Calu3 (cell line): ENCODE measurements at places on chromosomes 13 and 19. TPM values are rescaled to one million over a fixed set of nuclear protein-coding genes. Genes with fewer than 3 reads are reported as not detected.
A peak's percentile ranks its signal among the peaks of the same experiment; 100 is the strongest.

Gene CALR3
- not detected in 2 replicates for total RNA-seq

Gene PROZ
- not detected in 2 replicates for total RNA-seq

Gene SLC10A2
- total RNA-seq, result not detected in 2 replicates

Gene NUDT19
- 20.3 and 21.1 TPM in 2 replicates for total RNA-seq

Gene ZNF382
- total RNA-seq, result 2.5 and 4.2 TPM in 2 replicates

Gene SIAH3
- total RNA-seq, result not detected in 2 replicates

DNA sequence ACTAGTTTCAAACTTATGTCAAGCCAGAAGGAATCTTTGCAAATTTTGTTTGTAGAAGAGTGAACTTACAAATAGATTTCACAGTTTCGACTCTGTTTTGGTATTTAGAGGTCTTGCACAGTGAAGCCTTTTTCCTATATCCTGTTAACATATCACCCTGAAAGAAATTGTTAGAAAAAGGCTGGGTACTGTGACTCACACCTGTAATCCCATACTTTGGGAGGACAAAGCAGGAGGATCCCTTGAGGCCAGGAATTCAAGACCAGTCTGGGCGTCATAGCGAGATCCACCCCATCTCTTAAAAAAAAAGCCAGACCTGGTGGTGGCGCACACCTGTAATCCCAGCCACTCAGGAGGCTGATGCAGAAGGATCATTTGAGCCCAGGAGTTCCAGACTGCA, 224.0 kb downstream of the GGACT start:
- H3K36me3 ChIP-seq, result no peaks in the 10 kb centered on the region
- no peaks in the 10 kb centered on the region for H3K27me3 ChIP-seq
- no peak for DNase-seq

DNA sequence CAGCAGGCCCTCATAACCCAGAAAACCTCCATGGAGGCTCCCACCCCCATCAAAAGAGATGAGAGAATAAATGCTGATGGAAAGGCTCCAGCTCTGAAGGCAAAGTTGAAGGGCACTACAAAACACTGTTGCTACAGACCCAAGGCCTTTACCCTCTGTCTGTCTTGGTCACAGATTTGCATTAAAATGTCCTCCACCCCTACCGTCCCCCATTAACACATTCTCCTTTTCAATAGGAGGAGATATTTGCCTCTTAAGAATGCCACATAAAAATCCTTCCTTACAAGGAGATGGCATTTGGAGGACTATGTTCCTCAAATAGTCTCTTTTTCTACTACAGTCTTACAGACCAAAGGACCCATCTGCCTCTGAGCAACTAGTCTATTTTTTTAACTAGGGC, 361.5 kb downstream of the ENOX1 start:
- DNase-seq, result no peak
- no peak overlapping the region for H3K27ac ChIP-seq
- H3K4me3 ChIP-seq, result no peak overlapping the region
- no peaks in the 10 kb centered on the region for H3K36me3 ChIP-seq
- no peaks in the 10 kb centered on the region for H3K27me3 ChIP-seq

DNA sequence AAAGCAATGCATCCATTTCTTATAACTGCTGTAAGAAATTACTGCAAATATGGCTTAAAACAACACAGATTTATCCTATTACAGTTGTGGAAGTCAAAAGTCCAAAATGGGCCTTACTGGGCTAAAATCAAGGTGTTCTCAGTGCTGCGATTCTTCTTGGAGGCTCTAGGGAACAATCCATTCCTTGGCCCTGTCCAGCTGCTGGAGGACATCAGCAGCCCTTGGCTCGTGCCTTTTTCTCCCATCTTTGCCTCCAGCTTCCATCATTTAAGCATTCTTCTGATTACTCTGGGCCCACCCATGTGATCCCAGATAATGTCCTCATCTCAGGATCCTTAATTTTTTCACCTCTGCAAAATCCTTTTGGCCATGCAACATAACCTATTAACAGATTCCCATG, 607.1 kb downstream of the DCT start:
- H3K4me1 ChIP-seq, result no peaks in the 10 kb centered on the region
- no peak overlapping the region for H3K27ac ChIP-seq
- no peak overlapping the region for H3K4me3 ChIP-seq
- H3K27me3 ChIP-seq, result no peaks in the 10 kb centered on the region

GRCh38 chr19:2209408-2209807, 26.7 kb downstream of the PLEKHJ1 start:
- H3K36me3 ChIP-seq, result peaks cover 28% of the 10 kb centered on the region
- no peaks in the 10 kb centered on the region for H3K4me1 ChIP-seq
- no peak overlapping the region for H3K4me3 ChIP-seq
- H3K27ac ChIP-seq, result no peak overlapping the region

- no peak for DNase-seq
- H3K4me3 ChIP-seq, result no peak overlapping the region
- H3K4me1 ChIP-seq, result no peaks in the 10 kb centered on the region
- H3K27ac ChIP-seq, result no peak overlapping the region
- H3K27me3 ChIP-seq, result no peaks in the 10 kb centered on the region
- no peaks in the 10 kb centered on the region for H3K36me3 ChIP-seq
Observed at GRCh38 chr13:86464193-86464592, 665.0 kb upstream of the SLITRK6 start.

- H3K36me3 ChIP-seq, result peaks cover 19% of the 10 kb centered on the region
- peaks cover 15% of the 10 kb centered on the region for H3K4me1 ChIP-seq
- H3K27me3 ChIP-seq, result no peaks in the 10 kb centered on the region
- no peak overlapping the region for H3K4me3 ChIP-seq
- peak overlapping the region; percentile 66 for H3K27ac ChIP-seq
- peak; percentile 90 for DNase-seq
Observed at GRCh38 chr19:8361921-8362793, 1.8 kb upstream of the ANGPTL4 start.

- H3K27me3 ChIP-seq, result no peaks in the 10 kb centered on the region
- no peak overlapping the region for H3K27ac ChIP-seq
- H3K4me3 ChIP-seq, result no peak overlapping the region
- no peaks in the 10 kb centered on the region for H3K4me1 ChIP-seq
Observed at GRCh38 chr19:14577885-14578427, 4.9 kb upstream of the CLEC17A start.

DNA sequence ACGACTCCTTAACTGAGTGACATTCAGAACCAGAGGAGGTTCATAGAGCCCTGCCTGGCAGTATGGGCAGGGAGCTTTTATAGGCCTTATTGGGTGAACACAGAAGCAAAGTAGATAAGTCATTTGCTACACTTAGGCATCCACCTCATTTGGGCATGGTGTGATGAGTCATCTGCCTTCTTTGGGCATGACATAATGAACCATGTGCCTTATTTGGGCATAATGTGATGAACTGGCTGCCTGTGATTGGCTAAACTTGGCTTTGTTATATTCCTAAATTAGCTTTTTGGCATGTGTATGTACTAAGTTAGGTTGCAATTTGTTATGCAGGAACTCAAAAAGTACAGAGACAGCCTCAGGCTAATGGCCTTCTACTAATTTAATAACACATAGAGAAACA, 2210.2 kb upstream of the PCDH20 start:
- DNase-seq, result no peak
- H3K27me3 ChIP-seq, result no peaks in the 10 kb centered on the region
- H3K27ac ChIP-seq, result no peak overlapping the region

DNA sequence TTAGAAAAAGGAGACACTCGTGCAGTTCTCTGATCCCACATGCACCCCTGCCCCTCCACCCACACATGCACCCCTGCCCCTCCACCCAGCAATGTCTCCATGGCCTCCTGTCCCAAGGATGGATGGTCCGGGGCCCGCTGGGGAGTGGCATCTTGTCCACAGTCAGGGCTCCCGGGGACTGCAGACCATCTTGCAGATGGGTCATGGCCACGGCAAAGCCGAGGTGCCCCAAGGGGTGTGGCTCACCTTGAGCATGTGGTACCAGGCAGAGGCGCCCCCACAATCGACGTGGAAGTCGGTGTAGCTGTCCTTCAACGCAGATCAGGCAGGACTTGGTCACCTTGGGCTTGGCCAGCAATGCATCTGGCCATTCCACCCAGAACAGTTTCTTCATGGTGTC, 216.7 kb downstream of the TUBA3C start:
- no peak for DNase-seq
- H3K4me3 ChIP-seq, result no peak overlapping the region
- no peaks in the 10 kb centered on the region for H3K36me3 ChIP-seq
- no peaks in the 10 kb centered on the region for H3K4me1 ChIP-seq
- H3K27me3 ChIP-seq, result no peaks in the 10 kb centered on the region

- peak overlapping the region; percentile 99 for H3K4me3 ChIP-seq
- H3K36me3 ChIP-seq, result peaks cover 100% of the 10 kb centered on the region
- no peaks in the 10 kb centered on the region for H3K27me3 ChIP-seq
Observed at GRCh38 chr19:38655148-38655824, 7.8 kb downstream of the ACTN4 start.

DNA sequence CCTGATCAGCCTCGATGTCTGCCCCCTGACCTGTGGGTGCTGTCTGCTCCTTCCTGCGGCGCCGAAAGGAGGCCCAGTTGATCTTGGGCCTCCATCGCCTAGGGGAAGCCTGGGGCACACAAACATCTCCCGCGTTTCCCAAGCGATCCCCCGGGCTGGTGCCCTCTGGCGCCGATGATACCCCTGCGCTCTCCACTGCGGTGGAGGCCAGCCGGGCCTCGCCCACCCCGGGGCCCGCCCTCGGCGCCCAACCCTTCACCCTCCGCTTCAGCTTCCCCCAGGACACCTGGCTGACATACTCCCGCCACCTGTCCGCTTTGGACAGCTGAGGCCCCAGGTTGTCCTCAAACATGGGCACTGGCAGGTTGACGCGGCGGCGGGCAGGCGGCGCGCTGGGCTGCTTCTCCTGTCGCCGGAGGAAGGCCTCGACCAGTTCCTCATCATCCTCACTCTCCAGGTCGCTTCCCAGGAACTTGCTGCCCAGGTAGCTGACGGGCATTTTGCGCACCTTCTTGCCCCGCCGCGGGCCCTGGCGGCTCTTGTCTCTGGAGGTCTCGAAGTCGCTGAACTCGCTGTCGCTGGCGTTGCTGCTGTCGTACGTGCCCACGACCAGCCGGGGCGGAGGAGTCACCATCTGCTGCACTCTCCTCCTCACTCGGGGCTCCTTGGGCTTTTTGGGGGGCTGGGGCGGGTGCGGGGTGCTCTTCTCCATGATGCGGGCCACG, 1.3 kb downstream of the CCDC8 start:
- H3K27me3 ChIP-seq, result peaks cover 80% of the 10 kb centered on the region
- no peak for DNase-seq
- H3K36me3 ChIP-seq, result no peaks in the 10 kb centered on the region

DNA sequence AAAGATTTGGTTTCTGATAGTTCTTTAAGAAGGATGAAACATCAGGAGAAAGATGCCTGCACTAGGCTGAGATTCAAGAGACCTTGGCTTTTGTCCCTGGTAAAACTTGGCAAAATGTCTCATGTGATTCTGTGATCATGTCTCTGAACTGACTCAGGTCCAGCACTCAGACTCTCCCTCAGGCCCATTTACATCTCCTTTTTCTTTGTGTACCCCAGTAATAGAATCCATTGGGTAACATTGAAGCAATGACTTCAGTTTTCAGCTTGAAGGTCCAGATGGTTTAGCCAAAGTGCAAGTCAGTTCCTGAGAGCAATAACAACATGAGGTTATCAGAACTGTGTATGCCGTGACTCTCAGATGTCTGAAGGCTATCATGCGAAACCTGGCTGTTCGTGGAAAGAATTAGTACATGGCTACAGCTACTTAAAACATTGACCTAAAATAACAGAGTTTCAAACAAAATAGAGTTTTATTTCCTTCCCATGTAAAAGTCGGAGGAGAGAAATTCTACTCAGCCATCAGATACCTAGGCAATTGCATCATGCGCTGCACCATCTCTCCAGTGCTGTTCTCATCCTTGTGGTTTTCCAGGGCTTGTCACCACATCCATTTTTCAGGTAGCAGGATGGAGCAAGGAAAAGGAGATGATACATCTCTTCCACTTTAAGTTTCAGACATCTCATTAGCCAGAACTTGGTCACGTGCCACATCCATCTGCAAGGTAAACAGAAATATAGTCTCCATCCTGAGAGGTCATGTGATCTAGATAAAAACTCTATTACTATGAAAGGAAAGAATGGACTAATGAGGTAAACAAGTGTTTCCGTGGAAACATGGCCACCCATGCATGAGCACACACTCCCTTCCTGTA, 117.3 kb downstream of the POSTN start:
- DNase-seq, result no peak
- no peak overlapping the region for H3K4me3 ChIP-seq
- peaks cover 7% of the 10 kb centered on the region for H3K4me1 ChIP-seq
- H3K27me3 ChIP-seq, result no peaks in the 10 kb centered on the region

GRCh38 chr13:79237981-79238380, 168.1 kb downstream of the RBM26 start:
- H3K4me1 ChIP-seq, result no peaks in the 10 kb centered on the region
- no peak for DNase-seq
- no peak overlapping the region for H3K4me3 ChIP-seq
- no peak overlapping the region for H3K27ac ChIP-seq
- H3K36me3 ChIP-seq, result no peaks in the 10 kb centered on the region
- no peaks in the 10 kb centered on the region for H3K27me3 ChIP-seq

DNA sequence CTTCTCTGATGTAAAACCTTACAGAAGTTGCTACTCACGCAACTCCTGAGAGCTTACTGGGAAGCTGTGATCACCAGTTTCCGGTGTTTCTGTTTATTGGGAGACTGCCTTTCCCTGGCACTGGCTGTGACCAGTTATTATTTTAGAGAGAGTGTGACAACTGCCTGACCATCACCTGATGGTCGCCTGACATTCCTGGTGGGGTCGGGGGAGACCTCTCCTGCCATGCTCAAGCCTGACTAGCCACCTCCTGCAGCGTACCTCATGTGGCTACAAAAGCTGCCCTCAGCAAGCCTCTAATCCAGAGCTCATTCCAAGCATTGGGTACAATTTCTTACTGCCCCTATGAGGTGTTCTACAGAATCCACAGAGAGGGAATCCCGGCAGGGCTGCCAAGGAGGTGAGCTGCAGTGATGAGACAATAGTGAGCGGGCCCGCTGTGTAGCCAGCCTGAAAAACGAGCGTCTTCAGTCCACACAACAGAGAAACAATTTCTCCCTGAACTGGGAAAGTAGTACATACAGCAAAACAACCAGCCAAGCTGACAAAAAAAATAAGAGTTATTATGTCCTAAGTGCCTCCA, 28.7 kb downstream of the GJA3 start:
- no peak for DNase-seq

GRCh38 chr13:67857581-67858310, 627.6 kb upstream of the PCDH9 start:
- no peaks in the 10 kb centered on the region for H3K4me1 ChIP-seq
- H3K27ac ChIP-seq, result no peak overlapping the region
- H3K27me3 ChIP-seq, result no peaks in the 10 kb centered on the region
- no peak for DNase-seq
